Esophagus squamous epithelium (tissue), 5 donors: ENCODE measurements at places on chromosomes 7 and 10.

DNA sequence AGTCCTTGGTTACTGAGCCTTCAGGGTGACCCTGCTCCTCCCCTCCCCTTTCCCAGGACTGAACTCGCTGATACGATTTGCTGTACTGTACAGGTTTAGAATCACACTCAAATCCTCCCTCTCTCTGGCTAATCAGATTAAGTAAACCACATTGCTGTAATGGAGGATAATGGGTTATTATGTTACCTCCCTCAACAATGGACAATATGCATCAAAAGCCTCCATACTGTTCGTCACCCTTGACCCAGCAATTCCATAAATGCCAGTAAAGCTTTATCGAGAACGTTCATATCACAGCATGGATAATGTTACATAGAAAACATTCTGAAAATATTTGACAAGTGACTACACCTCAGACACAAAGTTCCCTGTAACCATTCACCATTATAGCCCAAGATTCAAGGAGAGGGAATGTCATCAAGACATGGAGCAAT lies 61.7 kb downstream of the FAM107B start:
- DNase-seq = no peak

DNA sequence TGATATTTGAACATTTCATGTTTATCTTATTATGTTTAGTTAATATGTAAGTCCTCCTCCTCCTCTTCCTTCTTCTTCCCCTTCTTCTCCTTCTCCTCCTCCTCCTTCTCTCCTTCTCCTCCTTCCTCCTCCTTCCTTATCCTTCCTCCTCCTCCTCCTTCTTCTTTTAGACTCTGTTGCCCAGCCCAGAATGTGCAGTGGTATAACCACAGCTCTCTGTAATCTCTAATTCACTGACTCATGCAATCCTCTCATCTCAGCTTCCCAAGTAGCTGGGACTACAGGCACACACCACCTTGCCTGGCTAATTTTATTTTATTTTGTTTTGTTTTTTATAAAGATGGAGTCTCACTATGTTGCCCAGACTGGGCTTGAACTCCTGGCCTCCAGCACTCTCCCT lies 83.4 kb upstream of the ODAD2 start:
- DNase-seq = no peak

GRCh38 chr7:11188529-11189310 lies 215.0 kb downstream of the PHF14 start:
- no peak for DNase-seq

DNA sequence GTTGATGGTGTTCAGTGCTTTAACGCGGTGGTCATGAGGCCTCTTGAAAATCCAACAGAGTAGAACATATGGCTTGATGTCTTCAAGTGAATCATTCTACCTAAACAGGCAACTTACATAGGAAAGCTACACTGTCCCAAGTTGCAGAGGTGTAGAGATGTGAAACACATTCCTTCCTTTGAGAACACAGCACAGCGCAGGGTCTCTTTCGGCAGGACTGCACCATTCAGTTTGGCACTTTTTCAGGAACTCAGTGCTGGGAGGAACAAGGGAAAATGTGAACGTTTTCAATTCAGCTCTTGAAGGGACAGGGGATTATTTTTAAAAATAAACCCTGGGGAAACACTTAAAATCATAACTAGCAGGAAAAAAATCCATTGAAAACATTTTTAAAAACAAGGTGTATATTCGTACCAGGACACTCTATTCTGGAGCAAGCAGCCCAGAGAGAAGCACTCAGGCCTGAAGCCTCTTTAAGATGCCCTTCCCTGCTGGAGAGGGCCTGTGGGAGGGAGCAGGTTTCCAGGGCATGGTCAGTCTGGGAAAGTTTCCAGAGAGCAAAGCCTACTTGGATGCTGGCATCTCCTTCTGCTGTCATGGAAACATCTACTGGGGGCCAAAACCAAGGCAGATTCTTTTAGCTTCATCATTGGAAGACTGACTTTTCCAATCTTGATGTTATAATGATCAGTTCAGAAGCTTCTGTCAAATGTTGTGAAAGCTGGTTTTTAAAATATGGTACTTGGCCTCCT lies 60.4 kb upstream of the NPVF start:
- DNase-seq = no peak

GRCh38 chr7:14288701-14289100 lies 299.2 kb upstream of the ETV1 start:
- no peak for DNase-seq

DNA sequence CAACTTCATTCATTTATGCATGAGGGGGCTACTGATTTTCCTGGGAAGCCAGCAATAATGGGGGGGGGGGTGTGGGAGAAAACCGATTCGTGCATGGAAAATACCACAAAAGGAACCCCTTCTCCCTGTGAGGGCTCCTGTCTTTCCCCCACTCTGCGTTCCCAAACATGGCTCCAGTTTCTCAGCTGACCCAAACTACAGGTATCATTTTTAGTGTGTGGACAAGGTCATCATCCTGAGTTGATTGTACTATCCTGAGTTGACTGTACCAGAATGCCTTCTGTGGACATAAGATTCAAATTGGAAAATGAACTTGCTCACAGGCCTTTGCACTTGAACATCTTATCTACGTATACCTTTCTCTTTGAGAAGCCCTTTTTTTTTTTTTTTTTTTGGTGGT lies 49.9 kb downstream of the ZRANB1 start:
- no peak for DNase-seq

- no peak for DNase-seq
These were observed 81.0 kb downstream of the POLL start for GRCh38 chr10:101506829-101507661.

DNA sequence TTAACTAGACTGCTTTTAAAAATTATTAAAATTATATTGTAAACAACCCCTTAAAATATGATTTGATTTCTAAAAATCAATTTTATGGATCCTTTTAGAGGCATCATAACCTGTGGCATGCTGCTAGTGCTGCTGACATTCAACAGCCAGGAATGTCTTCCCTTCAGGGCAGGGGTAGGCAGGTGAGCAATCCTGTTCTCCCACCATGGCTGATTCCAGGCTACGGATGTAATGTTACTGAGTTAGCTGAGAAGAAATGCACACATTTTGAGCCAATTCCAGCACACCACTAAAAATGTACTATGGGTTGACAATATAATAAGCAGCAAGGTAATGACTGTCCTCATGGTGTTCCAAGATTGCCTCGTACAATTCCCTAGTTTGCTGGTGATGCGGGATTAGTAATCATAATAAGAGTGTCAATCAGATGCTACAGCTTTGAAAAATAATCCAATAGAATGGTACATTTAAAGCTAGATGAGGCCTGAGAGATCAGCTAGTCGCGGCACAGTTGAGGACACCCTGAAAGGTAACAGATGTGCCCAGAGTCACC lies 108.7 kb upstream of the PRR15 start:
- DNase-seq = no peak

GRCh38 chr10:89079961-89080360 lies 89.4 kb downstream of the FAS start:
- no peak for DNase-seq

DNA sequence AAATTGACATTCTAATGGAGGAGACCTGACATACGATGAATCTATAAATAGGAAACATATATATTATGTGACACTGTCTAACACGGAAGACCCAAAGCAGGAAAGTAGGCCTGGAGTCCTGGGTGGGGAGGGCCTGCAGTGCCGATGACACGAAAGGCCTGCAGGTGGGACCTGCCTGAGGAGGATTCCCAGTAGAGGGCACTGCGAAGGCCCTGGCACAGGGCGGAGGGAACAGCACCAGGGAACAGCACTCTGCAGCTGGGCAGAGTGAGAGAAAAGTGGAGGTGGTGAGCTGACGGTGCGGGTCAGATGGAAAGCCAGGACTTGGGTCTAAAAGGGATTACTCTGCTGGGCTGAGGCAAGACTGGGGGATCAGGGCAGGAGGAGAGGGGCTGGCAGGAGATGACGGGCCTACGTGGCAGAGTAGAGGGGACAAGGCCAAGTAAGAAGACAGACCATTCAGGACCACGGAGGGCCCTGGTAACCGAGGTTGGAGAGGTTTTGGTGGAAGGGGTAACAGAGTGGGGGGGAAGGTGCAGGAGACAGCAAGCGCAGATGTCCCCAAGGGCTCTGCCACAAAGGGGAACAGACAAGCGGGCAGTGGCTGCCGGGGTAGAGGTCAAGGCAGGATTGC lies 8.1 kb downstream of the ZNF746 start:
- no peak for DNase-seq

DNA sequence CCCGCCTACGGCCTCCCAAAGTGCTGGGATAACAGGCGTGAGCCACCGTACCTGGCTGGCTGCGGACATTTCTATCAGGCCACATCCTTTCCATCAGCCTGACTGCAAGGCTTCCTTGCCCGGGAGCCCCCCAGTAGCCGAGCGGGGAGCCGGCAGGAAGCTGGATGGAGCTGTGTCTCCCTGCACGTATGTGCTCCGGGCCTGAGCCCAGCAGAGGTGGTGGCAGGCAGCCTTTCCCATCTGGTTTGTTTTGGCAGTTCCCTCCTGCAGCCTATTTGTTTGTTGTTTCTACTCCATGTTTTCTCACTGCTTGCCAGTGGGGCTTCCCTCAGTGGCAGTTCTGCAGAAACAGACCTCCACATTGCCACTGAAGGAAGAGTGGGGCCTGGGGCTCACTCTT lies 5.4 kb downstream of the POP7 start:
- DNase-seq = no peak
